ENCODE measurements at places on chromosomes 11 and 22. TPM values are rescaled to one million over a fixed set of nuclear protein-coding genes. Genes with fewer than 3 reads are reported as not detected.

Gene TSPAN32
- polyA plus RNA-seq: 1.3 TPM

Gene SNX15
- 15.0 TPM for polyA plus RNA-seq

Gene TBX1
- 3.2 TPM for polyA plus RNA-seq

Gene THAP12
- 23.8 TPM for polyA plus RNA-seq

Gene CLMP
- polyA plus RNA-seq: 11.9 TPM

Gene LRRC32
- 19.4 TPM for polyA plus RNA-seq

GRCh38 chr11:80636999-80637398 is 1196.2 kb upstream of the TENM4 start:
- DNase-seq: no peak

GRCh38 chr22:20080776-20081654 is 974 bp downstream of the DGCR8 start:
- no peak for DNase-seq

DNA sequence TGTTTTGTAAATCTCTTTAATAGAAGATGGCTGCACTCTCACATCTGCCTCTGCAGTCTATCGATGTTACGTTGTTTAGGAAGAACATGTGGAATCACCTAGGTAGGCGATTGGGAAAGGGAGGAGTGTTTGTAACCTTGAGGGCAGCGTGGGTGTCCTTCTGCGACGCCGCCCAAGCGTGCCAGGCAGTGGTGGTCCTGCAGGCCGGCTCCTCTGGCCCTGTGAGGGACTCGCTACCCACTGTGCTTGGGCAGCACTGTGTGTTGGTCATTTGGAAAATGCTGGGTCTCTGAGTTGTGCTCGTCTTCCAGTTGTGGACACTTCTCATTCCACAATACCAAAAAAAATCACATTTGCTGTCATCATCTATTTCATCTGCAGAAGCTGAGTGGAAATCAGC is 29.1 kb downstream of the CTTN start:
- DNase-seq: no peak

DNA sequence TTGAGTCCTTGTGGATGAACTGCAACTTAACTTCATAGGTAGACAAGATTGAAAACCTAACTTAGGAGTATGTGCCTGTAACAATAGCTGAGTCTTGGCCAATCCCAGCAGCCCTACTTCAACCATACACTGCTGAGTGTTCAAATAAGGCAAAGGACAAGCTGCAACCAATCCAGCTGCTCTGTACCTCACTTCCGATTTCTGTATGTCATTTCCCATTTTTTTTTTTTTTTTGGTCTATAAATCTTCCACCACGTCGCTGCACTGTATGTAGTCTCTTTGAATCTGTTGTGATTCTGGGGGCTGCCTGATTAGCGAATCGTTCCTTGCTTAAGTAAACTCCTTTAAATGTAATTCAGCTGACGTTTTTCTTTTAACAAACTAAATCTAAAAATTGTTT is 35.4 kb upstream of the FLI1 start:
- no peak for DNase-seq

DNA sequence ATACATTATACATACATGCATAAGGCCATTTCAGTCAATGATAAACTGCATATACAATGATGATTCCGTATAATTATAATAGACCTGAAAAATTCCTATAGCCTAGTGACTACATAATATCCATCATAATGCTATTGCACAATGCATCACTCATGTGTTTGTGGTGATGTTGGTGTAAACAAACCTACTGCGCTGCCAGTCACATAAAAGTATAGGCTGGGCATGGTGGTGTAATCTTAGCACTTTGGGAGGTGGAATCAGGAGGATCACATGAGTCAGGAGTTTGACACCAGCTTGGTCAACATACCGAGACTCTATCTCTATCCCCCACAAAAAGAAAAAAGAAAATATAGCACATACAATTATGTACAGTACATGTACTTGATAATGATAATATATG is 163.7 kb upstream of the DDI1 start:
- DNase-seq: no peak

GRCh38 chr11:19697721-19698121 is 14.9 kb upstream of the NAV2 start:
- DNase-seq: no peak

DNA sequence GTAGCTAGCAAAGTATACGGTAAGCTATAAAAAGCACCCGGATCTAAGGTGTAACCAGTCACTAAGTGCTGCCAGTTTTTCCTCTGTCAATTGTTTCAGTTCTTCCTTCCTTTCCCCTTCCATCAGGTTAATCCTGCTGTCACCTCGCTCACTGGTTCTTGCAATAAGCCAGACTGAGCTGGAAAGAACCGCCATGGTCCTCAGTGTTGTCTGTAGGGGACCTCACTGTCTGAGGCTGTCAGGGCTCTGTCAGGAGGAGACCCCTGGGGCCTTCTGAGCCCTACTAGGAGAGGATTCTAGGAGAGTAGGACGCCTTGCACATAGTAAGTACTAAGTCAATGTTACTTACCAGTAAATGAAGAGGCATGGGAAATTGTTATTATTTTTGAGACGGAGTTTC is 1.4 kb upstream of the TBC1D22A start:
- no peak for DNase-seq

DNA sequence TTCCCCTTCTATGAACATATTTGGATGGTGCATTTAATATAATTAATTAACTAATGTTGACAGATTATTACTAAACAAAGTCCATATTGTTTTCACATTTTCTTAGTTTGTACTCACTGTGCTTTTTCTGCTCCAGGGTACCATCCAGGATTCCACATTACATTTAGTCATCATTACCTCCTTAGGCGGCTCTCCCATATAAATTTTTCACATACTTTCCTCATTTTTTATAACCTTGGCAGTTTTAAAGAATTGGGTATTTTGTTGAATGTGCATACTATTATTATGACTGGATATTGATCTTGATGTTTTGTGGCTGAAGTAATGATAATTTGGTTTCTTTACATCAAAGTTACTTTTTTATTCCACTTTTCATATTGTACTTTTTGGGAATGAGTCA is 755.6 kb upstream of the ANO3 start:
- no peak for DNase-seq

- no peak for DNase-seq
Observed at GRCh38 chr22:29308791-29309262, 2.4 kb downstream of the GAS2L1 start.

DNA sequence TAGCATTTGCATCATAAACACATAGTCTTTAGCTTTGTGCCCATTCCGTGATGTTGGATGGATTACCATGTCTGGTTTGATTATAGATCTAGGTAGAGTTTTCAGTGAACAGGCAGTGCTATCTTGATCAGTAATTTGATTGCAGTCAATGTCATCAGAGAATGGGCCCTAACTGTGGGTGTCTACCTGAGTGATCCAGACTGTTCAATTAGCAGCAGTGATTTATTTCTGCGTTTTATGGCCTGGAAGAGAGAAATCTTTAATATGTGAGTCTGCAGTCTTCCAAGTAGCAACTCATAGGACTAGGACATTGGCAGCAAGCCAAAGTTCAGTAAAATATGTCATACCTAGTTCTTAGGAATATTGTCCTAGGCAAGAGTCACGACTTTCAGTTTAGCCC is 80.3 kb downstream of the CASP12 start:
- no peak for DNase-seq

DNA sequence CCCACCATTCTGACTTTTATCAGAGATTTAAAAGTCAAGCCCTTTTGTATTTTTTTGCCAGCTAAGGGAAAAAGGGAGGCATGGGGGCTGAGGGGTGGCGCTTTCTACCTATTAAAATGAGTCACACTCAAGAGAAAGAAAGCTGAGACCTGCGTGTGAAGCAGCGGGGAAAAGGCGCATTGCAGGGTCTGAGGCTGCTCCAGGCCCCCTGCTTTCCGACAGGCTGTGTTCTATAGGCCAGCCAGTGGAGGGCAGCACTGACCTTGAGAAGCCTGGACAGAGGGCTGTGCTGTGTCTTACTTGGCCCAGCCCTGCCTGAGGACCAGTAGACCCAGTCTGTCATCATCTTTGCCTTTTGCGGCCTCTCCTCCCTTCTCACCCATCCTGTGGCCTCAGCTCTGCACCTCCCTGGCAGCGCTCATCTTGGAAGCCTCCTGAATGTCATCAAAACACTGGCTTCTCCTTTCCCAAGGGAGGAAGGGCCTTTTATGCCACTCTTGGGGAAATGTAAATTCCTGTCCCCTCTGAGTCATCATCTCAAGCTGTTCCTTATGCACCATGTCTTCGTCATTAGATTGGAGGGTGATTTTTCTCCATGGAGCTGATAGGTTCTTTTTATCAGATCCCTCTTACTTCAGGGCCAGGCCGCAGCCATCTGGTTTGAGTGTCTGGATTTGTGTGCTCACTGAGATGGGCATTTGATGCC is 12.6 kb upstream of the MAPK8IP1 start:
- no peak for DNase-seq

DNA sequence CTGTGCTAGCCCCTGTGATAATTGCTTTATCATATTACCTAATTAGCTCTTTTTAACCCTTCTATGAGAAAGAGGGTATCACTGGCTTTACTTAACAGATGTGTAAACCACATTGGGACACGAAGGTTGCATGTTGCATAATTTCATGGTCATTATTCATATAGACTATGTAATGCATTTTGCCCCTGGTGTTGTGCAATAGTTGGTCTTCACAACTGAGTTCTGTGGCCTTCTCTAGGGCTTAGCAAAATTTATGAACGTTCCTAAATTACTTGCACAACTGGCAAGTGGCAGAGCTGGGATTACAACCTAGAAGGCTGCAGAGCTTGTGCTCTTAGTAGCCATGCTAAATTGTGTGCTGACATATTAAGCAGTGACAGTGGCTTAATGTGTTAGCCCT is 34.6 kb upstream of the PDGFD start:
- no peak for DNase-seq

DNA sequence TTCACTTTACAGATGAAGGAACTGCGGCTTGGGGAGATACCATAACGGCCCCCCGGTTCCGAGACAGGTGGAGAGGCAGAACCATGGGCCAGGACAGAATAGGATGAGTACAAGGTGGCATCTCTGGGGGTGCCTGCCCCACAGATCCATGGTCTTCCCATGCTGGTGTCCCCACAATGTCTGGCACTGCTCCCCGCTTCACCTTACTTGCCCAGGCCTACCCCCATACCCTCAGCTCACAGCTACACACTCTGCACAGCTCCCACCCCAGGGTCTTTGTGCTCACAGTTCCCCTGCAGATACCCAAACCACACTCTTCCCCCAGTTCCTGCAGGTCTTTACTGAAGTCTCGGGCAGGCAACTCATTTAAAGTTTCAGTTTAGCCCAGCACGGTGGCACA is 11.4 kb upstream of the DGCR8 start:
- DNase-seq: no peak

- DNase-seq: no peak
Observed at GRCh38 chr11:91133361-91133760, 910.5 kb upstream of the CHORDC1 start.

GRCh38 chr11:84634309-84634708 is 992.8 kb downstream of the DLG2 start:
- DNase-seq: no peak

DNA sequence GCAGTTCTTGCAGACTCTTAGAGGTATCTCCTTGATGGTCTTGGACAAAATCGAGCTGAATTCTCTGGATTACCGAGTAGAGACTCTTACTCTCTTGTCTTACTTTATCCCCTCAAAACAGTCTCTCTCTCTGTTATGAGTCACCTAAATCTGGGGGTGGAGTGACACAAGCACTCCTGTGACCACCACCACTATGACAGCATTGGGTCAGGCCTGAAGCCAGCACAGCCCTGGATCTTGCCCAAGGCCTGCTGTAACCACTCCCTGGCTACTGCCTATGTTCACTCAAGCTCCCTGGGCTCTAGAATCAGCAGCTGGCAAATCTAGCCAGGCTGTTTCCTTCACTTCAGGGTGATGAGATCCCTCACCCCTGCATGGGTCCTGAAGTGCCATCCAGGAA is 662.5 kb downstream of the LUZP2 start:
- DNase-seq: no peak

- DNase-seq: no peak
Observed at GRCh38 chr22:23841736-23842445, 3.1 kb upstream of the DERL3 start.

DNA sequence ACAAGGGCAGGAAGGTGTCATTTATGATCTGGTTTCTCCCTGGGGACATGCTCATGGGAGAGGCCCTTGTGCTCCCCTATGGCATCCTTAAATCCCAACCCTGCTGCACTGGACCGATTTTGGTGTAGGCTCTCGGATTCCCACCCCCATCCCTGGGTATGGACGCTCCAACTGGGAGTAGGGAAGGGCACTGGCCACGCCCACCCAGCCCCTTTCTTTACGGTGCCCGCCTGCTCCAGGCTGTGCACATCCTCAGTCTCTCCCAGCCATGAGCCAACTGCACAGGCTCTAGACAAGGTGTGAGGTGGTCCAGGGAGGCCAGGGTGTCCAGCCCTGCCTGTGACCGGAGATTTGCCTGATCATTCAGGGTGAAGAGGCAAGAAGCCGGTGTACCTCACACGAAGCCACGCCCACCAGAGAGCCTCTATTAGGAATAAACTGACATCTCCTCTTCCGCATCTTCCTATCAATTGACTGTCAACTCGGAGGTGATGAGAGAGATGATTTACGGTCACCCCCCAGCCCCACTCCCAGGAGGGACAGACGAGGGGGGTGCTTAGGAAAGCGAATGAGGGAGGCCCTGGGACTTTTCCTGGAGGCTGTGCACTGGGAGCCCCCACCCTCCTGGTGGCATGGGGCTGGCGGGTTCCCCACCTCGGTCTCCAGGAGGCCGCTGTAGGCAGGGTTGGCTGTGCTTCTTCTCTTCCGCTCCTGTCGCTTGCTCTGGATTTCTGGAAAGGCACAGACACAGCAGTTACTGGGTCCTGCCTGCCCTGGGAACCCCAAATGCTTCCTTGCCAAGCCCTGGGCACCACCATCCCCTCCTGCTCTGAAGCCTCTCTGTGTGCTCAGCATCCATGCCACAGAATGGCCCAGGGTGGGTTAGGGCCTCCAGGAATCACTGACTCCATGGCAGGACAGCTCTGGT is 116.7 kb downstream of the PHF21B start:
- DNase-seq: peak; percentile 23

DNA sequence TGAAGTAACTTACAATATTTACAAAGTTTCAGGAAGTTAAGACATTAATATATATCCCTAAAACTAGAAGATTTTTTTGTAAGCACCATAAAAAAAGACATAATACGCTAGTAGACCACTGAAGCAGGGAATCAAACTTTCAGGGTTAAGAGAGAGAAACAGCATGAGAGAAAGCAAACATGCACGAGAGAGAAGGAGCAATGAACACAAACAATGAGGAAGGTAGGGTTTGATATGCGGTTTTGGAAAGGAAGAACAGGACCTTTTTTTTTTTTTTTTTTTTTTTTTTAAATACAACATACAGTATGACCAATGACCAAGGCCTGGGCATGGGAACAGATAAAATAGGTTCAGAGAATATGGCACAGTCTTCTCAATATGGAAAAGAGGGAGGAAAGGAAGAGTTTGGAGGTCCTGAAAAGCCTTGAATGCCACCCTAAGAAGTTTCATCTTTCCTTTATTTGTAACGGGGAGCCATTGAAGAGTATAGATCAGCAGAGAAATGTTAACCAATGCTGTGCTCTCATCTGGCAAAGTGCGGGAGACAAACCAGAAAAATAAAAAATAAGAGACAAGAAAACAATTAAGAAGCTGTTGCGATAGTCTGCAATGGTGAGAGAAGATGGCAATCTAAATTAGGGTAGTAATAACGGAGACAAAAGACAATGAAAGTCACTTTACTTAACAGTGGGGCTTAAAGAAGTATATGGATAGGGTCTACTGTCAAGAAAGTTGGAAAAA is 101.0 kb downstream of the USP35 start:
- no peak for DNase-seq
